ENCODE measurements at places on chromosomes 3 and 15.

DNA sequence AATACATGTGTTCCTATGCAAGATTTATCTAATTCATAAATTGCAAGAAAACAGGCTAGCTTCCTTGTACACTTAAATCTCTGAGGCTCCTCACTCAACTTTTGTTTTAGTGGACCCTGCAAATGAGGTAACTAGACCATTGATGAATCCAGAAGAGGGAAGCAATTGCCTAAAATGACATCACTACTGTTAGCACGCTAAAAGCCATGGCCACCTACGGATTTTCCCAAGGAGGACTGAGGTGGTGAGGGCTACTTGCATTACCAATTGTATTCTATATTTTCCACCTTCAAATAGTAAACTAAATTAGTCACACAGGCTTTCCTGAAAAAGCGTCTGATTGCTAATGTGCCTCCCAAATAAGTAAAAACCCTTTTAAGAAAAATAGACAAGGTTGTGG lies 140.7 kb downstream of the GADL1 start:
- no peak overlapping the region for H3K4me3 ChIP-seq
- no peaks in the 10 kb centered on the region for H3K36me3 ChIP-seq
- no peak overlapping the region for H3K27ac ChIP-seq

DNA sequence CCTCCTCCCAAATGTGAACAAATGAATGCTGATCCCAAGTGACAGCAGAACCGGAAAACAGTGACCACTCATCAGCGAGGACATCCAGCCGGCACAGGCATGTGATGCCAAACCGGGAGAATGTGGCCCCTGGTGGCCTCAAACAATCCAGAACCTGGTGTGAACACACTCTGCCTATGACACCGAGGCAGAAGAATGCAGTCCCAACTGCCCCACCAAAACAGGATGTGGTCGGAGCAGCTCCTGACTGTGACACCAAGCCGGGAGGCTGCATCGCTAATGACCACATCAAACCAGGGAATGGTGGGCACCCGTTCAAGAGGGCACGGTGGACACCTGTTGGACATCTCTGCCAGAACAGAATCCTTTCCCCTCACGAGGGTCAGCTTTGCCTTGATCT lies 15.4 kb downstream of the SCN5A start:
- no peak overlapping the region for H3K4me3 ChIP-seq
- DNase-seq = peak; percentile 57
- H3K36me3 ChIP-seq = no peaks in the 10 kb centered on the region
- no peak overlapping the region for H3K27ac ChIP-seq

GRCh38 chr15:36782681-36783080 lies 203.3 kb downstream of the CDIN1 start:
- peaks cover 67% of the 10 kb centered on the region for H3K4me1 ChIP-seq
- no peak for DNase-seq

DNA sequence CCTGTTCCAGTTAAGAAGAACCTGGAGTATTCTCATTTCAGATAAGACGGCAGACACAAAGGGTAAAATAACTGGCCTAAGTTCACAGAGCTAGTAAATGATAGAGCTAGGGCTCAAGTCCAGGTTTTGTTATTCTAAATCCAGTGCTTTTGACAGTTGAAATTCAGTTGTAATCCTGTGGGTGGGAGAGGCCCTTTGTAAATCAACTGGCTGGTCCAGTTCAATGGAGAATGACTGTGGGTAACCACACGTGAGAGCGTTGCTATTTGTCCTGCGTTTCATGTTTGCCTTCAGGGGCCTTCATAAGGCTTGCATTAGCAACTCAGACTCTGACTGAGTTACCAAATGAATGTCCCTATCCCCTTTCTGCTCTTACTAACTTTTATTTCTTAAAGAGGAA lies 24.2 kb upstream of the CD96 start:
- peaks cover 14% of the 10 kb centered on the region for H3K4me1 ChIP-seq
- no peaks in the 10 kb centered on the region for H3K36me3 ChIP-seq
- no peak overlapping the region for H3K27ac ChIP-seq
- H3K27me3 ChIP-seq = peaks cover 19% of the 10 kb centered on the region
- no peak overlapping the region for H3K4me3 ChIP-seq

- H3K4me3 ChIP-seq = no peak overlapping the region
- H3K4me1 ChIP-seq = peaks cover 43% of the 10 kb centered on the region
- no peak overlapping the region for H3K27ac ChIP-seq
- DNase-seq = no peak
Measured at GRCh38 chr3:49403891-49404290, 7.9 kb downstream of the RHOA start.

GRCh38 chr15:76939715-76940114 lies 8.2 kb downstream of the RCN2 start:
- H3K4me1 ChIP-seq = no peaks in the 10 kb centered on the region
- no peak overlapping the region for H3K27ac ChIP-seq
- H3K36me3 ChIP-seq = peaks cover 26% of the 10 kb centered on the region
- H3K27me3 ChIP-seq = no peaks in the 10 kb centered on the region
- no peak for DNase-seq
- no peak overlapping the region for H3K4me3 ChIP-seq

DNA sequence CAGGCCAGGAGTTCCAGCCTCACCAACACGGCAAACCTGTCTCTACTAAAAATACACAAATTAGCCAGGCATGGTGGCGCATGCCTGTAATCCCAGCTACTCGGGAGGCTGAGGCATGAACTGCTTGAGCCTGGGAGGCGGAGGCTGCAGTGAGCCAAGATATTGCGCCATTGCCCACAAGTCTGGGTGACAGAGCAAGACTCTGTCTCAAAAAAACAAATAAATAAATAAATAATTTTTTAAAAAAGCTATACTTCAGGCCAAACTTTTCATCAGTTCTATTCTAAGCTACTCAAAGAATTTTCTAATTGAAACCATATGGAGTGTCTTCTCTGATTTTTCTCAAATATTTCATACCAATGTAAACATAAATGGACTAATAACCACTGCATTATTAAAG lies 43.5 kb downstream of the PHC3 start:
- H3K27ac ChIP-seq = no peak overlapping the region
- peaks cover 12% of the 10 kb centered on the region for H3K4me1 ChIP-seq
- H3K4me3 ChIP-seq = no peak overlapping the region
- H3K36me3 ChIP-seq = peaks cover 33% of the 10 kb centered on the region
- H3K27me3 ChIP-seq = no peaks in the 10 kb centered on the region

GRCh38 chr3:46884929-46885328 lies 7.4 kb downstream of the PTH1R start:
- H3K36me3 ChIP-seq = no peaks in the 10 kb centered on the region
- H3K4me3 ChIP-seq = no peak overlapping the region
- H3K4me1 ChIP-seq = no peaks in the 10 kb centered on the region
- no peak for DNase-seq
- H3K27ac ChIP-seq = no peak overlapping the region

DNA sequence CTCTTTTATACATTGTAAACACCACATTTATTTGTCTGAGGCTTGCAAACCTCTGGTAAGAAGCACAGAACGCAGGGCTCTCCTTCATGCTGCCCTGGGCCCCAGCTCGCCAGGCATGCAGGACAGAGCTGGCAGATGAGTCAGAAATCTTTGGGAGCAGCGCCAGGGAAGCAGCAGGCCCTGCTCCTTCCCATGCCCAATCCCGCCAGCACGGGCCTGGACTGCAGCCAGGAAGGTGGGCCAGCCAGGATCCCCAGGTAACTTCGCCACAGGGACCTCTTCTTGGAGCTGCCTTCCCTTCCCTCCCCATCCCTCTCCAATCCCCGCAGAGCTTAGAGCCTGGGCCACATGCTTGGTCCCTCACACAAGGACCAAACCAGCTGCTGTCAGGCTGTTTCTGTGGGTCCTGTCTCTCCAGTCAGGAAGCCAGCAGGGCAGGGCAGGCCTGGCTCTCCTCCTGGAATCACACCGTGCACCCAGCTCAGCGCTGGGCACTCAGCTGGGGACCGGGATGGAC lies 8.8 kb downstream of the STOML1 start:
- peak overlapping the region; percentile 97 for H3K27ac ChIP-seq
- H3K36me3 ChIP-seq = peaks cover 8% of the 10 kb centered on the region
- peak; percentile 84 for DNase-seq

DNA sequence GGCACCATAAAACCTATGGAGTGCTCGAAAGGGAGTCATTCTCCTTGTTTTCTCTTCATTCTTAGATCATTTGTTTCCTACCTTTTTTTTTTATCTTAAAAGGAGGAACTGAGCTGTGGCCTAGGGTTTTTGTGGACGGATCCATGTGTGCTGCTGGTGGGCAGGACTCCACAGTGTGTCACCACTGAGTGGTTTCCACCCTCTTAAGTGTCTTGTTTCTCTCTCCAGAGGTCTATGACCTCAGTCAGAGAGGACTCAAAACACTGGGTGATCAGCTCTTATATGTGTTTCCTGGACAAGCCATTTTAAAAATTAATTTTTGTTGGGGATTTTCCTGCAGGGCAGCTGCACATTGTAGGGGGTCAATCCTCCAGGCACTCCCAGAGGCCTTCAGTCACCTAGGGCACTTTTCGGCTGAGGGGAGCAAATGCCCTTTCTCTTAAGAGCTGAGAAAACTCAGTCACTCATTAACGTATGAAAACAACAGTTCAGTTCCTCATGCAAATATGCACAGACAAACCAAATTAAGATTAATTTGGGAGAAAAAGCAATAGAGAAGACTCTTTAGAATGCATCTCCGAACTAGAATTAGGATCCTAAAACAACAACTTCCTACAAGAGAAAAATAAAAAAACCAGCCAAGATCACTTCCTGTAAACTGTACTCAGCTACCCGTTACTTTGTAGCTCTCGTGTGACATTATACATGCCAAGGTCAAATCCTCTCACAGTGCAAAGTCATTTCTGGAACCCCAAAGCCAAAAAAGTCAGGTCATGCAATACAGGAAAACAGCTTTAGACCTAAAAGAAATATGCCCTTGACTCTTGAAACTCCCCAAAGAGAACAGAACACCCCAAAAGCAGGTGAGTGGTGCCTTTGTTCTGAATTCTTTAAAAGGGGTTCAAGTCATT lies 27.6 kb upstream of the FAM3D start:
- H3K36me3 ChIP-seq = no peaks in the 10 kb centered on the region
- no peak overlapping the region for H3K27ac ChIP-seq
- peaks cover 5% of the 10 kb centered on the region for H3K27me3 ChIP-seq
- H3K4me1 ChIP-seq = no peaks in the 10 kb centered on the region

DNA sequence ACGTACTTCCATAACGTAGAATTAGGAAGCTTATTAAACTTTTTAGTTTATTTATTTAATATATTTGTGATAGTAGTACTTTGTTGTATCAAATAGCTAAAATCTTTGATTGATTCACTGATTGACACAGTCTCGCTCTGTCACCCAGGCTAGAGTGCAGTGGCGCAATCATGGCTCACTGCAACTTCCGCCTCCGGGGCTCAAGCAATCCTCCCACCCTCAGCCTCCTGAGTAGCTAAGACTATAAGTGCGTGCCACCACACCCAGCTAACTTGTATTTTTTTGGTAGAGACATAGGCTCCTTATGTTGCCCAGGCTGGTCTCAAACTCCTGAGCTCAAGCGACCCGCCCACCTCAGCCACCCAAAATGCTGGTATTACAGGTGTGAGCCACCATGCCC lies 5.7 kb downstream of the APH1B start:
- H3K27ac ChIP-seq = no peak overlapping the region
- no peak for DNase-seq
- H3K4me1 ChIP-seq = peaks cover 32% of the 10 kb centered on the region
- H3K36me3 ChIP-seq = peaks cover 23% of the 10 kb centered on the region
- H3K27me3 ChIP-seq = no peaks in the 10 kb centered on the region
- no peak overlapping the region for H3K4me3 ChIP-seq

GRCh38 chr3:160950542-160950941 lies 154.6 kb downstream of the B3GALNT1 start:
- H3K27me3 ChIP-seq = peaks cover 8% of the 10 kb centered on the region
- no peak overlapping the region for H3K27ac ChIP-seq
- H3K4me3 ChIP-seq = no peak overlapping the region
- no peak for DNase-seq

DNA sequence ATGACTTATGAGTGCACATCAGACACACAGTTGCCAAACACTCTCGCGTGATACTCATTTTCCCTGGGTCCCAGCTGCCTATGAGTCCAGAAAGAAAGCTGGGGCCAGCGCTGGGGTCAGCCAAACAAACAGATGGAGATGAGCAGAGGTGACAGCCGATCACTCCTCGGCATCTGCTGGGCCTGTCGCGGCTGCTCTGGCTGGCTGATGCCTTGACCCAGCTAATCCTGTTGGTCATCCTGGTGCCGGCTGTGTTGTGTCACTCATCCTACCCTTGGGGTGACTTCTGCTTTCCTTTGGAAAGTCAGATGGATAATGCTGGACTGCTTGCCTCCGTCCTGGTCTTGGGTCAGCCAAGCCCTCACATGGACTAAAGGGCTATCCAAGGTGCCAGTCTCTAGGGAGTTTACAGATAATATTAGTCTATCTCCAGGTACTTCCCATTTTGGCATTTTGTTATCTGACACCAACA lies 105.3 kb upstream of the PDZRN3 start:
- H3K36me3 ChIP-seq = no peaks in the 10 kb centered on the region
- H3K27me3 ChIP-seq = no peaks in the 10 kb centered on the region
- H3K27ac ChIP-seq = no peak overlapping the region
- DNase-seq = no peak
- peaks cover 39% of the 10 kb centered on the region for H3K4me1 ChIP-seq

GRCh38 chr3:14899993-14900618 lies 47.3 kb upstream of the NR2C2 start:
- peaks cover 39% of the 10 kb centered on the region for H3K27me3 ChIP-seq
- H3K36me3 ChIP-seq = peaks cover 3% of the 10 kb centered on the region
- H3K4me3 ChIP-seq = no peak overlapping the region
- no peak overlapping the region for H3K27ac ChIP-seq

DNA sequence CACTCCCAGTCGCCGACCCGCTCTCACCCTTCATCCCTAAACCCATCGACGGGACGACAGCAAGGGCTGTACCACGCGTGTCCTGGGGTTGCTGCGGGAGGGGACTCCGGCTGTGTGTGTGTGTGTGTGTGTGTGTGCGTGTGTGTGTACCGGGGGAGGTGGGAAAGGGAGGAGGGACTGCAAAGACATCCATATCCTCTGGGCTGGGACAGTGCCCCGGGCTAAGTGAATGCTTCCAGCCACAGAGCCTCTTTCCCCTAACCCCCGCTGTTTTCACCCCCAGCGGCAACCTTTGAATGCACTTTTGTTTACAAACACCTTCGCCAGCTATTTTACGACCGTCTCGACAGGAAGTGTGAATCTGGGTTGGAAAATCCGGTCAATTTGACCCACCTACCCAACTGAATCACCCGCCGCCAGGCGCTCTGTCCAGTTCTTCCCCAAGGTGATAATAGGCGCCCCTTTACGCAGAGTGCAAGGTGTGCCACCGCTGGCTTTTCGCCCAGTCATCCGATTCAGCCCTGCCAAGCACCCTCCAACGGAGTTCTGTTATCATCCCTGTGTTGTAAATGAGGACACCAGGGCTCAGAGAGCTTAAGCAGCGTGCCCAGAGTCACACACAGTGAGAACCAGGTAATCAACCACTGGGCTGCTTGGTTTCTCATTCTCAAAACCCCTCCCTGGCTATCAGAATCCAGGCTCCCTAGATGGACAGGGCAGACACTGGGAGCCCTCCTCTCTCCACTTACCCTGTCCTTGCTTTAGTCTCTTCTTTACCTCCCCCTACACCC lies 739 bp upstream of the AMOTL2 start:
- peak; percentile 69 for DNase-seq
- peak overlapping the region; percentile 99 for H3K4me3 ChIP-seq
- H3K36me3 ChIP-seq = peaks cover 32% of the 10 kb centered on the region
- H3K27me3 ChIP-seq = peaks cover 33% of the 10 kb centered on the region
